Fibroblast of skin of right biceps (primary cell): ENCODE measurements at places on chromosomes 4 and X.

DNA sequence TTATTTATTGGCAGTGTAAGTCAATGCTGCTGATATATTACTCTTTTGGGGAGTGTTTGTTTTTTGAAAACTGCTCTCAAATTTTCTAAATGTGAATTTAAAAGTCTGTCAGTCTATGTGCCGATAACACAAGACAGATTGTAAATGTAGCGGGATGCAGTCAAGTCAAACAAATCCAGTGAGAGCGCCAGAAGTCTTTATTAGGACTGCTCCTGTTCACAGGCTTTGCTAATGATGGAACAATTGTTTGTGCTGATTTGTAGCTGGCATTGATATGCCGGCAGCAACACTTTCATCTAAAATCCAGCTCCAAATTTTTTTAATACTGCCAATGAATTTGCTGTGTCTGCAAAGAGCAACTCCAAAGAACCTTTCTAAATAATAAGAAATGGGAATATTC is 78.7 kb upstream of the TET2 start:
- no peak for DNase-seq

DNA sequence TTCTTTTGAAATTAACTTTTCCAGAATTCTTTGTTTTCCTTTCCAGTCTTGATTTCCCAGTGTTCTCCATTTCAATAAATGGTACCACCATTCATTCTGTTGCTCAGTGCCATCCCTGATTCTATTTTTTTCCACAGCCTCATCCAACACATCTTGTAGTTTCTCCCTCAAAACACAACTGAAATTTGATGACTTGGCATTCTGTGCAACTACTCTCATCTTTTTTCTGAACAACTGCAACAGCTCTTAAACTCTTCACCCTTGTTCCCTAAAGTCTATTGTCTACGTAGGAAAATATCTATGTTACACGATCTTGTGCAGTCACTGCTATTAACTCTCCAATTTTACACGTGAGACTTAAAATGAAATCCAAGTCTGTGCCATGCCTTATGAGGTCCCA is 40.5 kb downstream of the MAP9 start:
- DNase-seq, result no peak

GRCh38 chr4:155433636-155434360 is 57.0 kb upstream of the MAP9 start:
- peak; percentile 62 for DNase-seq

DNA sequence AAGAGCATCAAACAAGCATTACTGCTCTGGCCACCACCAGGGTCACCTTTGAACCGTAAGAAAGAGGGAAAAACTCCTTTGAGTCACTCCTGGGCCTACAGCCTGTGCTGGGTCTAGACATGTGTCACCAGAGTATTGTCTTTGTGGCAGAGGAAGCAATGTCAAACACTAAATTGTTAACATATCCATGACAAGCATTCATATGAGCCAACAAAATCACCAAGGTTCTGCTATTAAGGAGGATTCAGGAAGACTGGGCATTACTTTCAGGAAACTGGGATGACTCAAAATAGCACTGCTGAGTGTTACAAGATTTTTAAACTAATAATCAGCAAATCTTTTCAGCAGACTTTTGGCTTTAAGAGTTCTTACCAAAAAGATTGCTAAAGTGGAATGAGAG is 28.1 kb downstream of the LGI2 start:
- DNase-seq, result peak; percentile 62

DNA sequence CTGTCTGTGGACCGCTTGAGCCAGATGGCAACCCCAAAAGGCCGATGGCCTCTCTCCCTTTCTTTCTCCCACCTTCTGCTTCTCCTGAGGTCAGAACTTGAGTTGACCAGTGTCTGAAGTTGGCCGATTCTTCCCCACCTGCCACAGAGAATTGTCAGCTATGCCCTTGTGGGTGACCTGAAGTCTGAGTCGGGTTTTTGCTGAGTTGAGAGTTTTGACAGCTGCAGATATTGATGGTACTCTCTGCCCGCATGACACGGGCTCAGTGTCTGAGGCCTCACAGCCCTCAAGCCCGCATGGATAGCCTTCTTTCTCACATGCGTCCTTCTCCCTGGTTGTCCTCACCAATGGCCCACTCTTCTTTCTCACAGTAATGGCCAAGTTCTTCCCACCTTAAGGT is 111.0 kb downstream of the EFNB1 start:
- DNase-seq, result no peak

DNA sequence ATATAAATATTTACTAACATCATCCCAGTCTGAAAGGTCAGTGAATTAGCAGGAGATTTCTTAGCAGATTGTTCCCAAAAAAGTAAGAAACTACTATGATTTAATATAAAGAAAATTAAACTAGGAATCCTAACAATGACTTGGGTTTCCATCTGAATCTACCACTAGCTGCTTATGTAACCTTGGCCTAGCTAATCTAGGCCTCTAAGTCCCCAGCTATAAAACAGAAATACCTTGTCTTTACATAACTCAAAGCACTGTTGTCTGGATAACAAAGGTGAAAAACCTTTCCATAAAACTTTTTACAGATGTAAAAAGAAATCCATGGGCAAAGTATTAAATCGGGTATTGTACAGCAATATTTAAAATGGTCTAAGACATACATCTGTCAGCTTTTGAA is 3.0 kb downstream of the FBXL5 start:
- no peak for DNase-seq

DNA sequence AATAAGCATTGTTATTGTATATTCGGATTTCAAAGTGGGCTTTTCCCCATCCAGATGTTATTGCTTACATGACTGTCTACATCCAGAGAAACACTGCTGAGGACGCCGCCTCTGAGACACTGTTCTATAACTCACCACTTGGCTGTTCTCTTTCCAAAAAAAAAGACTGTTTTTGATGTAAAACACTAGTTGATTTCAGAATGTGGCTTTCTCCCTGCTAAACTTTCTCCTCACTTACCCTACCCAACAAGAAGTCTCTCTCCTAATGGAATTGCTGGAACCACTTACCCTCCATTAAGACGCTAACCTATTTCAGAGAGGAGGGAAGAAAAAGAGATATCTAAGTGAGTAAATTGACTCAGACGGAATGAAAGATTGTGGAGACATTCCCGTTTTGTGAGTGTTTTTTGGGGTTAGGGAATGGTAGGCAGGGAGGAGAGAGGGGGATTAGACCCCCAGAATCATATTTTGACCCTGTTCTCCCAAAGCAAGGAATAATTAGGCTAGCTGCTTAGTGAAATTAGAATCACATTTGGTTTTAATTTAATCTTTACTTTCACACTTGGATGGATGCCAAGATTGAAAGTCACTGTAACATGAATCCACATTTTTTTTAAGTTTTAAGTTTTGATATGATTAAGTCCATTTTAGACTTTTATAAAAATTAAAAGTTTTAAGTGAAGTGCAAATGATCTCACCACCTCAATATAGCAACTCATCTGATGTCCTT is 174.9 kb downstream of the CHIC2 start:
- peak; percentile 52 for DNase-seq

GRCh38 chr4:7021930-7022664 is 21.1 kb upstream of the TADA2B start:
- peak; percentile 75 for DNase-seq

DNA sequence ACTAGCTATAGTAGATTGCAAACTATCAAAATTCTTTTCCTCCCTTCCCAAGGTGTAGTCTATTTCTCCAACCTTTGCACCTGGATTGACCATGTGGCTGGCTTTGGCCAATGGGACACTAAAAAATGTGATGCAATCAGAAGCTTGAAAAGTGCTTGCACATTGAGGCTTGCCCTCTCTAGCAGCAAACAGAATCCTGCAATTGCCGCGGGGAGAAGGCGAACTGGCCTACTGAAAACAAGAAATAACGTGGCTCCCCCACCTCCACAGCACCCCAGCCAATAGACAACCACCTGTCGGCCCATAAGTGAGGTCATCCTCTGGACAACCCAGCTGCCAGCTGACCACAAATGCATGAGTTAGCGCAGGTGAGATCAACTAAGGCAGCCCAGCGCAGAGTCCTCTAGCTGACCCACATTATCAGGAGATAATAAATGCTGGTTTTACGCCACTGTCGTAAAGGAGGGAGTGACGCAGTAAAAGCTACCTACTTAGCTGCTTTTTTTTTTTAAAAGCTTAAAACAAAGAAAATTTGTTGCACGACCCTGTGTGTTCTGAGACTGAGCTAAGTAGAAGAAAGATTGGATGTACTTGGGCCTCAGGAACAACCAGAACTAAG is 95.2 kb downstream of the GK start:
- DNase-seq, result no peak

DNA sequence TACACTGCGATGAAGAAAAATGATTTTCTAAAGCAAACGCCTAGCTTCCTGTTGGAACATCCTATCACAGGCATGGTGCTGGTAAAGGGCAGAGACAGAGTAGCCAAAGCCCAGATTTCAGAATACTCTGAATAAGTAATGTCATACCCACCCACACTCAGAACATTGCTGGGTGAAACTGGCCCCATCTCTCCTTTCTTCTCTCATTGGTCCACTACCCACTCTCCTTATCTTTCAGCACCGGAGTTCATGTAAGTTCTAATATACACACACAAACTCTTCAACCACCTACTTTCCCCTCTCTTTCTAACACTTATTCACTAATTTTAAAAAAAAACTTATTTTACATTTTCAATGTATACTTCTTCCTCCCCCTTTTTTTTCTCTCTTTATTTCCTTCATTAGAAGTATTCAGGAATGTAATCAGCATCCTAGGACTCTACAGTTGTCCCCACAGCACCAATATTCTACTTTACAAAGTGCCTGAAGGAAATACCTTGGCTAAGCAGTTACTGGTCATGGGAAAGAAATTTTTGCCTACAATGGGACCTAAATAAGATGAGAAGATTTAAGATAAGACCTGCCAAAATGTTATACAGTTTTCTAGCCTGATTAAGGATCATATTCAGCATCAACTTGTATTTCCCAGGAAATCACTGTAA is 63.0 kb downstream of the SEC24D start:
- no peak for DNase-seq

- no peak for DNase-seq
These were observed 72.8 kb downstream of the GRXCR1 start for GRCh38 chr4:42965326-42965725.

DNA sequence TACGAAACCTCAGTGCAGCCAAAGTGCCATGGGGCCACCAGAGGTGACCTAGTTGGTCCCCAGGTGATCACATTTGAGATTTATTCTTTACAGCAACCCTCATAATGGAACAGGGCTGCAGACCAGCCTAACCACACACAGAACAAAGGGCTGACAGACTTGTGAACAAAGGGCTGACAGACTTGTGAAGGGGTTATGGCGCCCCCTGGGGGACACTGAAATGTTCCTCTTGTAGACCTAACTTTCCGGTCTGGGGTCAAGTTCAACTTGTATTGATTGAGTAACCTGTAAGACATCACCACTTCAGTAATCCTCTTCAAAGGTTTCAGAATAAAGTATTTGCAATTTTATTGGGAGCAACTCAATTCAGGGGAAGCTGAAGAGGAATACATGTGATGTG is 175.9 kb upstream of the RPS6KA3 start:
- DNase-seq, result peak; percentile 69
